ENCODE measurements at places on chromosomes 12 and 14.
A peak's percentile ranks its signal among the peaks of the same experiment; 100 is the strongest.

DNA sequence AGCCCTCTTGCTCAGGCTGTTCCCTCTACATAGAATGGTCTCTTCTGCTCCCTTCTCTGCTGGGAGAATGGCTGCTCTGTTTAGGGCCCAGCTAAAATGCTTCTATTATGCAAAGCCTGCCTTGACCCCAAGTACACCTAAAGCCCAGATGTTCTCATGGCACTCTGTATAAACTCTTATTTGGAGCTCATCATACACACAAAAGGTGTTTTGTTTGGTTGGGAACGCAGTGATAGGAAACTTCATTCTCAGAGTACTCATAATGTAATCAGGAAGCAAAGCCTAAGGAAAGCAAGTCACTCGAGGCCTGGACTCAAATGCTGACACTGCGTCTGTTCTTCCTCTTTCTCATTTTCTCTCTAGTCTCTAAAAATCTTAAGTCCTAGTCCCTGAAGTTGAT is 38.2 kb upstream of the SYCP3 start:
- DNase-seq: no peak

DNA sequence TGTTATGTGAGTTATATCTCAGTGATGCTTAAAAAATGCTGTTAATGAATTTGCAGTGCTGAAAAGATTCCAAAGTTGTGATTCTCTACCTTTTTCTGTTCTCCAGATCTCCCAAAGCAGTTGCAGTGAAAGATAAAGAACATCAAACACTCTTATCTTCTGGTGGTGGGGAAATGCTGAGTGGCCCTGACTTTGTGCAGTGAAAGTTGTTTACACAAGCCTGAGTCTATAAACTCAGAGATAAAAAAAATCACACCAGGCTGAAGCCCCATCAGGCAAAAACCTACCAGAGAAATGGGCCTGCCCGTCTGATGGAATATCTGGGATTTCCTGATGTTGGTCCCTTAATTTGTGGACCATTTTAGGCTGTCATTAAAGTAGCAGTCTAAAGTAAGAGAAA is 46.1 kb downstream of the RASSF3 start:
- no peak for DNase-seq

- DNase-seq: no peak
Observed at GRCh38 chr12:111011999-111012600, 91.7 kb upstream of the MYL2 start.

DNA sequence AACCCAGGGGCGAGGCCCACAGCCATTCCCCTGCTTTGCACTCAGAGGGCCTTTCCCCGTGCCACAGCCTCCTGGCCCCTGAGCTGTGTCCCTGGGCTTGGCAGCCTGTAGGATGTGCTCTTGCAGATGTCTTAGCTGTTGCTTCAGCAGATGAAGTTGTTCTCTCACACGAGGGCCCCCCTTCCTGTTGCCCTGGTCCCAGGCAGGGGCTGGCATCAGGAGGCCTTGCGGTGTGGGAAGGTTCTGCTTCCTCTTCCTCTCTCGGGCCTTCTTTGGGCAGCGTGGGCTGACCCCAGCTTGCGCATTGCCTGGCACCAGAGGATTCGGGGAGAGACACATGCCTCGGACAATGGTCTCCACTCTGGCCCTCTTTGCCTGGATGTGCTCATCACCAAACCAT is 12.7 kb downstream of the PROX2 start:
- DNase-seq: no peak

GRCh38 chr12:124236625-124237031 is 58.3 kb upstream of the RFLNA start:
- DNase-seq: no peak

- no peak for DNase-seq
Observed at GRCh38 chr12:69527506-69528272, 57.5 kb downstream of the FRS2 start.

GRCh38 chr12:100798286-100799160 is 3.9 kb downstream of the ANO4 start:
- no peak for DNase-seq

DNA sequence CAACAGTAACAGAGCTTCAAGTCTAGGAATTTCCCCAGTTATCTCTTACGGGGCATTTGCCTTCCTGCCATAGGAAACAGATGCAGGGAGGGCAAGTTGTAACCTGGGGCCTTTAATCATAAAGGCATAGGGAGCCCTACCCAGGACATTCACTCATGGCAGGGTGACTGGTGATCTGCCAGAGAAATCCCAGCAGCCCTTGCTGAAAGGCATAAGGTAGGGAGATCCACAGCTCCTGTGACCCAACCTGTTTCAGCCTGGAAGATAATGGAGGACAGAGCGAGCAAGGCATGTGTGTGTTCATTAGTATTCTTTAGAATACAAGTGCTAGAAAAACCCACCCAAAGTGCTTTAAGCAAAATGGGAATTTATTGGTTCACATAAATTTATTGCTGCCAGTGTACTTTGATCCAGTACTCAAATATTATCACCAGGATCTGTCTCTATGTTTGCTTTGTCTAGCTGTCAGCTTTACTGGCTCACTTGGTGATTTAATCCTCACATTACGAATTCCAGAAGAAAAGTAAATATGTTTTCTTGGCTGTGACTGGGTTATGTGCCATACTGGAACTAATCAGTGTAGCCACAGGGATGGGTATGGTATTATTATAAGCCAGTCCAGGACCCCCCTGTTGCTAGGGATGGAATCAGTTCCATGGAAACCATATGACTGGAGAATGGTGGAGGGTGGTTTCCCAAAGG is 21.1 kb upstream of the AKAP6 start:
- no peak for DNase-seq

DNA sequence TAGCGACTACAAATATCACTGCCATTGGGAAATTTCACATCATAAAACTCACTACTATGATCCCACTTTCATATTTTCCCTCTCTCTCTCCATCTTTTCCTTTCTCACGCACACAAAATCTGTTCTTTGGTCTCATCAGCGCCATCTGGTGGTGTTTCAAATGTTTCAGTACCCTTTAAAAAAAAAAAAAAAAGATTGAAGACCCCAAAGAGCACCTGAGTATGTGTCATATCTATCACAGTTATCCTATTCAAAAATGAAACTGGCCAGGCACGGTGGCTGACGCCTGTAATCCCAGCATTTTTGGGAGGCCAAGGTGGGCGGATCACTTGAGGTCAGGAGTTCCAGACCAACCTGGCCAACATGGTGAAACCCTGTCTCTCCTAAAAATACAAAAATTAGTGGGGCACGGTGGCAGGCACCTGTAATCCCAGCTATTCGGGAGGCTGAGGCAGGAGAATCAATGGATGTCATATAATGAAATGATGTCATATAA is 72.4 kb downstream of the TTC9 start:
- DNase-seq: peak; percentile 35

GRCh38 chr14:60220084-60220483 is 28.9 kb upstream of the PPM1A start:
- no peak for DNase-seq

GRCh38 chr14:101449114-101449513 is 112.2 kb upstream of the DIO3 start:
- no peak for DNase-seq

DNA sequence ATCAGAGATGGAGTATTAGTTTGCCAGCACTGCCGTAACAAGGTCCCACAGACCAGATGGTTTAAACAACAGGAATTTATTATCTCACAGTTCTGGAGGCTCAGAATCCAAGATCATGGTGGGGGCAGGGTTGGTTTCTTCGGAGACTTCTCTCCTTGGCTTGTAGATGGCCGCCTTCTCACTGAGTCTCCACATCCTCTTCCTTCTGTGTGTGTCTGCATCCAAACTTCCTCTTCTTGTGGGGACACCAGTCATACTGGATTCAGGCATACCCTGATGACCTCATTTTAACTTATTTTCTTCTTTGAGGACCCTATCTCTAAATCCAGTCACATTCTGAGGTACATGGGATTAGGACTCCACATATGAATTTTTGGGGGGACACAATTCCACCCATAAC is 455.5 kb downstream of the RGS6 start:
- no peak for DNase-seq

DNA sequence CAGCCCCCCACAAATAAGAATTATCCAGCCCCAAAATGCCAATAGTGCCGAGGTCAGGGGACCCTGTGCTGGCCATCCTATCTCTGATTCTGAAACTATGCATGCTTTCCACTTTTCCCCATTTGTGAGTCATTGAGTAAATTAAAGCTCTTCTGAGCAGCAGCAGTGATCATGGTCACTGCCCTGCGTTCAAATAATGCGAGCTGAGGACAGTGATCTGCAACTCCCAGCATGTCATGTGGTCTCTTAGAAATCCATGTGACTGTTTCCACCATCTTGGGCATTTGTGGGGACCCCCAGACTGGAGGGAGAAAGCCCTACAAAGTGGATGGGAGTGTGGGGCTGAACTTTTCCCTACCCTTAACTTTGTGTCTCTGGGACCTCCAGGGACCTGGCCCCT is 53.8 kb downstream of the C14orf132 start:
- no peak for DNase-seq

- no peak for DNase-seq
Observed at GRCh38 chr14:101960225-101960624, 4.1 kb upstream of the DYNC1H1 start.

DNA sequence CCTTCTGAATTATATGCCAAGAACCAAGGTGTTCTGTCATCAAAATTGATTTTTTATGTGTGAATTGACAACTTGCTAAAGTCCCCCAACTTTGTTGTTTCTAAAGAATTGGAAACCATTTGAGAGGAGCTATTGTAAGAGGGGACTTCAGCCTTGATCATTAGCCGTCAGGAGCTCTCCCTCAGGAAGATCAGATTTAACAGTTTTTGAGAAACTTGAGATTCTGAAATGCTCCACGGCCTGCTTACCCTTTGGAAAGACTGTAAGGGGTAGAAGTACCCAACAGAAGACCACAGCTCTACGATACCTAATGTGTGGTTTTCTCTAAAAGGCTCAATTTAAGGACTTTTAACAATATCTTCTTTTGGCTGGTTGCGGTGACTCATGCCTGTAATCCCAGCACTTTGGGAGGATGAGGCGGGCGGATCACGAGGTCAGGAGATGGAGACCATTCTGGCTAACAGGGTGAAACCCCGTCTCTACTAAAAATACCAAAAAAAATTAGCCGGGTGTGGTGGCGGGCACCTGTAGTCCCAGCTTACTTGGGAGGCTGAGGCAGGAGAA is 51.1 kb downstream of the BAZ2A start:
- DNase-seq: no peak

DNA sequence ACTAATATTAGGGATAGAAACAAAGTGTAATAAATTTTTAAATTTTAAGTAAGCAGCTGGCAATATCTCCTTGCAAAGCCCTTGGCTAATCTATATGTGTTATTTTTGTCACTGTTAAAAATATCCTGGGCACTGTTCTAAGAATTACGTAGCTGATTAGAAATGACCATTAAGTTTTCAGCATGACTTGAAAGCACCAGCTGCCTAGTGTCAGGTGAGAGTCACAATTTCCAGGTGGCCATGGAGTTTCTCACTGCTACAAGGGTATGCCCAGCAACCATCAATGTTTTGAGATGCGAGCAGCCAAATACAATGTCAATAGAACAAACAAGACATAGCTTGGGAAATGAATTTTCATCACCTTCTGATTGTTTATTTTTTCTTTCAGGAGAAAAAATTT is 23.3 kb upstream of the GYS2 start:
- no peak for DNase-seq

DNA sequence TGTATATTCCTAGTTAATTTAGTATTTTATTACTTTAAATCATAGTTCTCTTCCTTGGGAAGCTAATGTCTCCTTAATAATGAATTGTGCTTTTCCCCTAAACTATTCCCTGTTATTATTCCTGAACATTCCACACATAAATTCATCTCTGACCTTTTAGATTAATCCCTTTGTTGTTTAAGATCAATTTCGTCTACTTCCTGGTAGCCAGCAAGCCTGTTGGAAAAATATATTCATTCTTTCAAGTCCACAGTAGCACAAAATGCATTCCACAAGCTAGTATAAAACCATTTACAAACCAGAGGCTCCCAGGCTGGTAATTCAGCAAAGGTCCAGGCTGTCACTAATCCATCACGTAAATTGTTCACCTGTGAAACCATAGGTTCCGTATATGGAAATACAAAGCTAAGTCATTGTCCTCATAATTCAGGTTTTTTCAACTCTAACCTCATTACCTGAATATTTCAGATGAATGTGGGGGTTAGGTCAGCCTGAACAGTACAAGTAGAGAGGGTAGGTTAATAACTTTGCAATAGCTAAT is 232.7 kb downstream of the SEC23A start:
- DNase-seq: no peak

- DNase-seq: no peak
Observed at GRCh38 chr12:127150479-127150878, 1116.5 kb upstream of the TMEM132C start.

- no peak for DNase-seq
Observed at GRCh38 chr14:32908196-32909084, 30.2 kb upstream of the NPAS3 start.

- DNase-seq: no peak
Observed at GRCh38 chr12:67929384-67929772, 59.9 kb upstream of the IFNG-AS1 start.

DNA sequence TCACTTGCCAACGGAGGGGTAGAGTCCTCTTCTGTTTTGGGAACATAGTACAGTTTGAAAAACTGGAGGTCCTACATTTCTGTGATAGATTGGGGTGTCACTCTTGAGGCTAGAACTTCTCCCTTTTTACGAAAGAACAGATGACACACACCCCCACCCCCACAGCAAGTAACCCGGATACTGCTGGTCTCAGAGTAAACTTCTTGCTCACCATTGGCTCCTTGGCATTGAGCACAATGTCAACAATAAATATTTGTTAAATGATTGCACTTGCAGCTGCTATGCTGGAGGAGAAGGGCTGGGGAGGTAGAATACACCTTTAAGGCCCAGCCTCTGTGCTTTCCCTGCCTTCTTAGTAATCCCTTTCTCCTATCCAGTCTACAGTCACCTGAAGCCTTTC is 149.8 kb downstream of the TGFB3 start:
- DNase-seq: no peak

DNA sequence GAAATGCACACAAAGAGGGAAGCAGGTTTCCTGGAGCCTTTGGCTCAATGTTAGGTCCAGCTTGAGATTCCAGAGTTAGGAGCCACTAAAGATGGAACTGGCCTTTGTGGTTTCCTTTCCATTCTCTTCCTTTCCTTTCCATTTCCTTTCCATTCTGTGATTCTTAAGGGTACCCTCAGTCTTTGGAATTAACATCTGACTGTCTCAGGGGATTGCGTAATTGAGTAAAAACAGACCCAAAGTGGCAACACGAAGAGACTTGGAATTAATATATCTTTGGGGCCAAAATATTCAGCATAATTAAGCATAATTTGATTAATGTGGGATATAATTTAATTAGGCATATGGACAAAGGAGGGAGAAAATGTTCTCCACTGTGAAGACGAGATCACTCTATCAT is 205.6 kb downstream of the CRADD start:
- DNase-seq: no peak

DNA sequence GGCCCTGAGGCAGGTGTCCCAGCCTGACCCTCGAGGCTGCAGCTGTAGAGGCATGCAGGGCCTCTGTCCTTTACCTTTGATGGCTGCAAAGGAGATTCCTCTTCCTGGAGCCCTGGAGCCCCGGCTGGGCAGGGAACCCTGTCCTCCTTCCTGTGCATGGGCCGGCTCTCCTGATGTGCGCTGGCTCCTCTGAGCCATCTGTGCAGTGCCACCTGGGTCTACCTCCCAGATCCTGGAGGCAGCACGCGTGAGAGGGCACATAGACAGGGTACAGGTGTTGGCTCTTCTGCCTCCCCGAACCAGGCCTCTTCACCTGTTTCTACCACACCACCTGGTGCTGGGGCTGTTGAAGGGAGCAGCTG is 115.1 kb downstream of the BEGAIN start:
- no peak for DNase-seq
